Gastrocnemius medialis (tissue), 4 donors: ENCODE measurements at places on chromosomes 16 and 17.

DNA sequence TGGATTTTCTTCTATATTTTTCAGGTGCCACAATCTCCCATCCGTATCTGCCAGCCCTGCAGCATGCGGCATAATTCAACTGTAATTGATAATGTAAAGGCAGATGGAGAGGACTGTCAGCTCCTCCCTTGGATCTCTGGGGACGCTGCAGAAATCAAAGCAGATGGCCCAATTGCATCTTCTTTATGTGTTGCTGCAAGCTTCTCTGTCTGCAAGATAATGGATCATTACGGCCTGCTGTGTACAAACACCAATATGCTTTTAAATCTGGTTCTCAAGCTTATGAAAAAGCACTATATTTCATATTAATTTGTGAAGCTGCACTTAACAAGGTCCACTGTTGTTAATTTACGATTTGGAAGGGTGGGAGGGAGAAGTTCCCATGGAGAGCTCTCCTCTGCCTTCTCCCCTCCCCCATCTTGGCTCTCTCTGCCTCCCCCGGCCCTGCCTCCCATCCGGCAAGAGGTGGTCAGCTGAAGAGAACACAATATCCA lies 607.5 kb downstream of the TOX3 start:
- no peak for DNase-seq

- no peak for DNase-seq
These were observed 364.1 kb upstream of the ASIC2 start for GRCh38 chr17:33657181-33657580.

DNA sequence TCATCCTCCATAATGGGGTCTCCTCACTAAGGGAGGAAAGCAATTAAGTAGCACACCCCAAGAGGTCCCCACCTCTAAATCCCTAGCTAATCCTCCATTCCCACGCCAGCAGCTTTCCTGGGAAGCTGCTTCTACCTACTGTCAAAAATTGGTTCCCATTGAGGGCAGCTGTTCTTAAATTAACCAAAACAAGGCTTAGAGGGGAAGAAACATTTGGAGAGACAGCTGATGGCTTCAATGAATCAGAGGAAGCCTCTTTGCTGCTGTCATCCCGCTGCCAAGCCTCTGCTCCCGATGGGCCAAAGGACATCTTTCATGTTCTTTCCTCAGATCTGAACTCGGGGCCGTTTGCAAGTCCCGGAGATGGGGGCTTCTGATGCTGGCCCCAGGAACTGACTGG lies 26.6 kb downstream of the AIPL1 start:
- no peak for DNase-seq

DNA sequence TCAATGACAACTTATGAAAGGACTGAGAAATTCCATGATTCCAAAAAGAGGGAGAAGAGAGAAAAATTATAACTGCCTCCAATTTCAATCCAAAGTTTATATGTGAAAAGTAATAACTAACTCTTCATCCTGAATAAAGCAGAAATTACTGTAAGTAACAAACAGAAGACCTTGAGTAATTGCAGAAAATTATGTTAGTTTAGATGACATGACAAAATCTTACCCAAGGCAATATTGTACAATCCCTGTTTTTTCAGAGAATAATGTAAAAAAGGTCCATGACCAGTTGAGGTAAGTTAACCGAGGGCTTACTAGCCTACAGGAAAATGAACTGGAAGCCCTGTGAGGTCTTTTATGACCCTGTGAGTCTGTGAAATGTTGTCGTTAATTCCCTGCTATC lies 949.5 kb upstream of the SOX9 start:
- DNase-seq: no peak

DNA sequence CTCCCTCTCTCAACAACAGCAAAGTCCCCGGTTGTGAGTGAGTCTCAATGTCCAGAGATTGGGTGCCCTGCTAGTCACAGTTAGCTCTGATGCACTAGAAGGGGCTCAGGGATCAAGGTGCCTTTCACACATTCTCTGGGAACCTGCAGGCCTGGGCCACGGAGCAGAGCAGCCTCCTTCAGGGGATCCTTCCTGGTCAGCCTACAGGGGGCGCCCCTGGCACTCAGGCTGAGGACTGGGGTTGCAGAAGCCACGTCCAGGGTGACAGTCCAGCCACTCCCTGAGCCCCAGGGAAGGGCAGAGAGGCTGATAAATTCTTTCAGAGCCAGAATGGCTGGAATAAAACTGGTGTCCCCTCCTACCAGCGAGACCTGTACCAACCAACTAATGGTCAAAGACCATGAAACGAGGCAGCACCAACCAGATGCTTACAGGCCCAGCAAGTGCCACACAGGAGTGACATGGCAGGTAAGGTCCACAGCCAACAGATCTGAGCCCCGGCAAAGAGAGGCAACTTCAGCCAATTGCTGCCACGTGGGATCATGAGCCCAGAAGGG lies 43.5 kb downstream of the ST3GAL2 start:
- peak; percentile 29 for DNase-seq

- no peak for DNase-seq
These were observed 23.4 kb downstream of the WWOX start for GRCh38 chr16:78122774-78123315.

DNA sequence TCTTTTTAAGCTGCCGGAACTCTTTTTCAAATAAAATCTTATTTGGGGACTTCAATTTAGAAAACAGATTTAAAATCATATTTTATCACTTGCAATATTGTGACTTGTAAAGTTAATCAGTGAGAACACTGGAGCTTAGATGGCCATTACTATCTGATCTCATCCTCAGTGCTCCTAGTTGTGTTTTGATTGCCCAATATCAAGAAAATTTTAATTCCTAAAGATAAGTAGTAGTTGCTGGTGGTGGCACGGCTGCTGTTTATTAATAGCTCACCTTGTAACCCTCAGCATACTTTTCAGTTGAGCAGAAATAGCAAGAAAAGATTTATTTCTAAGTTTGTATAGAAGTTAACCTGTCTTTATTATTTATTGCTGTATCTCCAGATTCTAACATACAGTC lies 124.0 kb downstream of the NLK start:
- DNase-seq: no peak

GRCh38 chr16:6558126-6558525 lies 774.5 kb upstream of the RBFOX1 start:
- no peak for DNase-seq

DNA sequence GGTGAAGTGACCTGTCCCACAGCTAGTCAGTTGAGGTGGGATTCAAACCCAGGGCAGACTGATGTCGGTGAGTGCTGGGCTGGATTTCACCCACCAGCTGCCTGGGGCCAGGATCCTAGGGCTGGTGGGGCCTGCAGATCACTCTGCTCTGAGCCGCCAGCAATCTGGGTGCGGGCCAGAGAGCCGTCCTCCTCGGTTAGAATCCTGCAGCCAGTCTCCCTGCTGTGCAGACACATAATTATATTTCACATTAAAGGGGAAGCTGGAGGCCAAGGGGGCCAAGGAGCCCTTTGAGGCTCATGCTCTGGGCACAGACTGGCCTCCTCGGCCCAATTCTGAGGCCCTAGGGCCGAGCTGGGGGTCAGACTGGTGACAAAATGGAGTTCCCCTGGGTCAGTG lies 996 bp upstream of the KCNJ12 start:
- DNase-seq: no peak

DNA sequence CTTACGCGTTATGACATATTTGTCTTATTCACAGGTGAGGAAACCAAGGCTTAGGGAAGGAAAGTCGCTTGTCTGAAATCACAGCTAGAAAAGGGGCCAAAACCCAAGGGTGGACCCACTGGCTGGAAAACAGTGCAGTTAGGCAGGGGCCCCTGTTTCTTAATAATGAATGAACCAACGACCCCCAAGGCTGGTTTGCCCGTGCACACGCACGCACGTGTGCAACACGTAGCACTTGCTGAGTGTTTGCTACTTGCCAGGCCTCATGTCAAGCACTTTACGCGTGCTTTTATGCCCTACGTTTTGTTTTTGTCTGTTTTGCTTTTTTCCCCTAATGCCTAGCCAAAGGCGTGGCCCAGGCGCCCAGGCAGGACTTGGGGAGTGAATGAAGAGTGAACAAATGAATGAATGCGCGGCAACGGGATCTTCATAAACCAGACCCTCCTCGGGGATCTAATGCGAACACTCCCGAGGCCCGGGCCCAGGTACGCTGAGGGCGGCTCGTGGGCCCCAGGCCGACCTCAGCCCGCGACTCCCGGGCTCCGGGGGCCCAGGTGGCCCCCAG lies 571 bp upstream of the USP10 start:
- no peak for DNase-seq

GRCh38 chr16:61274211-61274610 lies 762.0 kb downstream of the CDH8 start:
- no peak for DNase-seq

DNA sequence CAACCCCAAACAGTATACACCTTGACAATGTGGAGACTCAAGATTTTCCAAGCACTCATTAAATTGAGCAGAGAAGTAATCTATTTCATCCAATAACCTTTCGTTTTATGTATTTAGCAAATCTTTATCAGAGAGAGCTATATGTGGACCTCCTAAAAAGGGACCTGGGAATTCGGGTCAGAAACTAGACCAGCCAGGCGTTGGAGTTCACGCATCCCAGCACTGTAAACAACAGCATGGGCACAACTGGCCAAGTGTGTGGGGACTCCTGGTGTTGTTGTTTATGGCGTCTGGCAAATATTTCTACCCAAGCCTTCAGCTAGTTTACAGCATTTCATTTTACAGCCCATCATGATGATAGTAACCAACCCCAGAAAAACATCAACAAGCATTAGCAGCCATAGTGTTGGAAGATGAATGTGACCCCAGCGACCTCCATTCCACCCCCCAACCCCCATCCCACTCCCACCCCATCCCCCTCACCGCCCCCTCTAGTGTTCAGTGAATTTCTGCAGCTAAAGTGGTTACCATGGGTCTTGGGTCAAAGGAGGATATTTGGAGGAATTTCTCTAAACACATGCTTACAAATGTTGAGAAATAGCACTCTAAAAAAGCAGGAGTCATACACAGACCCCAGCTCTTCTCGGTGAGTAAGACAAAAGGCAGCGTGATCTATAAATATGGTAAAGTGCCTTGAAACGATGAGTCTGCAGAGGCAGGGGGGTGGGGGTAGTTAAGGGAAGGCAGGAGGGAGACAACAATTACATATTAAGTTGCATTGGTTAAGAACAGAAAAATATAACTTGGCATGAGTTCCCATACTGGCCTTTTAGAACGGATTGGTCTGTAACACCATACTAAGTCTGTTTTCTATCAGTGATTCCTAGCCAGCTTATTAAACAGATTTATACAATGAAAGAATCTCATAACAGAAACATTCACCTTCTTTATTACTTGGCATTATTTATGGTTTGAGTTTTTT lies 91.4 kb upstream of the TBX2 start:
- DNase-seq: no peak

DNA sequence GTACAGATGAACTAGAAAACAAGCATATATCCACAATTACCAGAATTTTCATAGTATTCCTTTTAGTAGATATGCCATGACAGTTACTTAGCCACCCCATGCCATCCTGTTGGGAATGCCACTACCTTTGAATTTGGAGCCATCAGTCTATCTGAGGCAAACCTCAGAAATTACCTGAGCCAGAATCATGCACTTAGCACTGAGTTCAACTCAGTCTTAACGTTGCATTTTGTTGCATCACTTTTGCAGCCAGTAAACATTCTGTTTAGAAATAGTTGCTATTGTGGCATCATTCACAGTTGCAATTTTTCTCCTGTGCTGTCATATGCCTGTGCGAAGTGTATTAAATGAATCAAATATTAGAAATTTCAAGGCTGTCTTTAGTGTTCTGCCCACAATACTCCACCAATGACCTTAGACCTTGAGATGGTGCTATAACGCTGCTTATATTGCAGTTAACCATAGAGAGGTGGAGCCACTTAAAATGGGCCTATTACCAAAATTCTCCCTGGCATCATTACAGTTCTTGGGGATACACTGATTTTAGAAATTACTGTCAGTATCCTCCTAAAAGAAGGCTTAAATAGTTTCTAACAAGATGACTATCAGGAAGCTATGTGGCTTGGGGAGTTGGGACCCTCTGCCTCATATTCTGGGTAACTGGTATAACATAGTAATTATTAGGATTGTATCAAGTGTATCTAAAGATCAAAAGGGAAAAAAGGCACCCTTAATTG lies 11.1 kb downstream of the PTRH2 start:
- no peak for DNase-seq

- DNase-seq: no peak
These were observed 15.3 kb downstream of the MNT start for GRCh38 chr17:2385240-2386210.

DNA sequence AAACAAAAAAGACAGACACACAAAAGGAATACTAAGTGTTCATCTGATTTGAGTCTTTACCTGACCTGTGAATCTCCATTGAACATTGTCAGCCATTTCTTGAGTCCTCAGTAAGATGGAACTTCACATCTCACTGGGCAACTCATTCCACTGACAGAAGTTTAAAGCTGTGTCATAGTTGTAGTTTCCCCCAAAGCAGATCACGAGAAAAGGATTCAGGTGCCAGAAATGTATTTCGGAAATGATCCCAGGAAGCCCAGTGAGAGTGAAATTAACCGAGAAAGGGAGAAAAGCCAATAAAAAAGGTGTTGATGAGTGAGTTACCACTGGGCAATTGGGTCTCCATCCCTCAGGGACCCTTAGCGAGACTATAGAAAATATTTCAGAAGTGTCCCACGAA lies 6.5 kb downstream of the CHD9 start:
- DNase-seq: no peak

DNA sequence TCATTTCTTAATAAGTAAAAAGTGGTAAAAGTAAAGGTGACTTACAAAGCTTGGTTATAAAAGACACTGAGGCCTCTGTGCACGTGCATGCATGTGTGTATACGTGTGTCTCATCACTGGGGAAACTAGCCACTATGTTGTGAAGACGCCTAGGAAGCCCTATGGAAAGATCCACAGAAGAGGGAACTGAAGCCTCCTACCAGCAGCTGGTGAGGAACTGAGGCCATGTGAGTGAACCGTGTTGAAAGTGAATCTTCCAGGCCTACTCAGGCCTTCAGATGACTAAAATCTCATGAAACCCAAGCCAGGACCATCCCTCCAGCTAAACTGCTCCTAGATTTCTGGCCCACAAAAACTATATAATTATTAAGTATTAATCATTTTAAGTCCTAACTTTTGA lies 23.7 kb downstream of the PHLPP2 start:
- no peak for DNase-seq

- no peak for DNase-seq
These were observed 123.0 kb upstream of the DYNLRB2 start for GRCh38 chr16:80417706-80418271.

- DNase-seq: no peak
These were observed 237.5 kb downstream of the MAF start for GRCh38 chr16:79363035-79363434.

DNA sequence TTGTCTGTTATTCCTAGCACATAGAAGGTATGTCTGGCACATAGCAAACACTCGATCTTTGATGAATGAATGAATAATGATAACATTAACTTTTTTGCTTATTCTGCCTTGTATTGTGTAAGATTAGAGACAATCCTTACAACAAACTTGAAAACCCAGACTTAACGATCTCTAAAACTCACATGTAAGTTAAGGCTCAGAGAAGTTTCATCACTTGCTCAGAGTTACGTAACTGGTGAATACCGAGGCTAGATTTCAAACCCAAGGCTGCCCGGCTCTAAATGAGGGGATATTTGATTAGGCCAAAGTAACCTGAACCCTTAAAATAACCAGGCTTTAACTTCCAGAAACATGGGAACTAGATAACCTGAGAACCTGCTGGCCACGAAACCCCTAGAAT lies 22.3 kb downstream of the CAPNS2 start:
- no peak for DNase-seq
